ENCODE measurements at places on chromosomes 11 and 22.

GRCh38 chr22:44523981-44524759 is 26.1 kb upstream of the RTL6 start:
- DNase-seq, result no peak

GRCh38 chr22:17907748-17908051 is 116.7 kb downstream of the MICAL3 start:
- no peak for DNase-seq

DNA sequence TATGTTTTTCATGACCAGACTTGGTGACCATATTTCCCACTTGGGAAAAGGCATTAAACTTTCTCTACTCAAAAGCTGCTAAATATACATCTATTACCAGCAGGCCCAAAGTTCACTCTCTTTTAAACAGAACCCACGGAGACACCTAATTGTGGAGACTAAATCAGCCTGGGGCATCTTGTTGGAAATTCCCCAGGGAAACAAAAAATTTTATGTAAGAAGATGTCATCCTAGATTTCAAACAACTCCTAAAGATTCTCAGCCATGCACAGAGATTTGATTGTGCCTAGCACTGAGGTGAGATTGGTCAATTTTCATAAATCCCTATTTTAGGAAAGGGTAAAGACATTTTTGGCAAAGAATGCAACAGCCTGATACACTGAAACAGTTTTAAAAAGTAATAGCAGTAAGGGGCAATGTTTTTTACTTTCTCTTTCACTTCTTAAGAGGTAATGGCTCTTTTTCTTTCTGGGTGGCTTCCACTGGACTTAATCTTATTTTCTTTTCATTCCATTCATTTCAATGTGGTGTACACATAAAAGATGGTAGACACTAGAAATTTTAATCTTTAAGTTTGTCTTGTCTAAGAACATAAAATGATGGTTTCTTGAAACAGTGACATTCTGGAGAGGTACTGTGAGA is 9.6 kb downstream of the OR52N2 start:
- no peak for DNase-seq

GRCh38 chr11:120017582-120018150 is 120.2 kb downstream of the TRIM29 start:
- DNase-seq, result no peak

DNA sequence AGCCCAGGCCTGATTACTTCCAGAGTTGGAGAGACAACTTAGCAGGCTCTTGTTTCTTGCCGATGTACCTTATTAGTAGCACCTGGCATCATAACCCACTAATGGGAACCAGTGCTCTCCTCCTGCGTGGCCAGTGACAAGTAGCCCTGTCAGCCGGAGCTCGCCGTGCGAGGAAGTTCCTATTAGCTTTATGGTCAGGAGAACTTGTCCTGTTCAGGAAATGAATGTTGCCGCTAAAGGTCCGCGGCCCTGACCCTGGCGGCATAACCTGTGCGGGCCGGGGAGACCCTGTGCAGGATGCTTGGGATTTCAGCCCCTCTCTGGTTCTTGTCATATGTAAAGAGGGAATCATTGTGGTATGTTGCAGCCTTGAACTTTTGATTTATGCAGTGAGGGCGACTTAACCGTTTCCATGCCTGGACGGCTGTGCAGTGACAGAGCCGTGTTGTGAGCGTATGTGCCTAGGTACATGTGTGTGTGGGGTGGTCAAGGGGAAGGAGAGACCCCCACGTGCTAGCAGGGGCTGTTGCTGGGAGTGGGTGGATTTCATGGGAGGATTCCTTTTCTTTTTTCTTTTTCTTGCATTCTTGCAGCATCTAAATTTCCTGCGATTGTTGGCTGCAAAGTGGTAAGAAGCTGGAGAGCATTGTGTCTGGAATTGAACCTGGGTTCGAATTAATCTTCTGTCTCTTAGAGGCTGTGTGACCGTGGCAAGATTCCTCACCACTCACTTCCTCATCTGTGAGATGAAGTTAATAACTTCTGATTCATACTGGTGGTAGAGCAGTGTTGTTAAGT is 15.2 kb downstream of the ZBTB16 start:
- DNase-seq, result no peak

DNA sequence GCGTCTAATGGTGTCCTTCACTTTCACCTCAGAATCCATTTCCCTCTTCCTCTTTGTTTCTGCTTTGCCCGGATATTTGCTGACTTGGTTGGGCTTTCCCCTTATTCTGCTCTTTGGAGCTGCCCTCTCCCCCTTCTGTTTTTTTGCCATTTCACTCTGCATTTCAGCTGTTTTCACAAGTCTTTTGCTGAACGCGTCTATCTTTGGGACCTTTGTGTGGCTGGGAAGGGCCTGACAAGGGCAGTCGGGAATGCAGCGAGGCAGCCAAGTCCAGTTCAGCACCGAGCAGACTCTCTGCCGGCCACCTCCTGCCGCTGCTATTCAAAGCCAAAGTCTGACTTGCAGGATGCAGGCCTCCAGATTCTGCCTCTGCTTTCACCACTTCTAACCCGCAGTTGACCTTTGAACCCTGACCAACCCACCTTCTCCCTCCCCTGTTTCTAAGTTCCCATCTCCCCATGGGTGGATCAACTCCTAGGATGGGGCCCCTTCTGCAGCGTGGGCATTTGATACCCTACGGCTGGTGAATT is 38.2 kb downstream of the FEZ1 start:
- no peak for DNase-seq

GRCh38 chr11:20256925-20257324 is 96.7 kb upstream of the DBX1 start:
- no peak for DNase-seq

DNA sequence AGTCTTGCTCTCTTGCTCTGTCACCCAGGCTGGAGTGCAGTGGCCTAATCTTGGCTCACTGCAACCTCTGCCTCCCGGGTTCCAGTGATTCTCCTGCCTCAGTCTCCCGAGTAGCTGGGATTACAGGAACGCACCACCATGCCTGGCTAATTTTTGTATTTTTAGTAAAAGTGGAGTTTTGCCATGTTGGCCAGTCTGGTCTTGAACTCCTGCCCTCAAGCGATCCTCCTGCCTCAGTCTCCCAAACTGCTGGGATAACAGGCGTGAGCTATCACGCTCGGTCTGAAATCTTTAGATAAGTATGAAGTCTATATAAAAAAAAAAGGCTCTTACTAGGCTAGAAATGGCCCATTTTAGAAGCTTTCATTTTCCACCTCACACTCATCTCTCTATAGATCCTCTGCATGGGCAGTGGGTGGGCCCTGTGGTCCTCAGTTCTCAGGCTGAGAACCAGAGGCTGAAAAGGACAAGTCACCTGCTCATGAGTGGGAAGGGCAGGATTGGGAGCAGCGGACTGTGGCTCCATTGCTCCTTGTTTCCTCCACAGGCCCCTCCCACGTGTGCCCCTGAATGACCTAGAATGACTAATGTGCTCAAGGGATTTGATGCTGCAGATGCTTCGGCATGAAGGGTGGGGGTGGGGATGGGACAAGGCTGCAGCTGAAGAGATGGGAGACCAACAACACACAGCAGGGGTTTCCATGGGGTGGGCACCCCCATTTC is 19.8 kb upstream of the PRAME start:
- peak; percentile 17 for DNase-seq

DNA sequence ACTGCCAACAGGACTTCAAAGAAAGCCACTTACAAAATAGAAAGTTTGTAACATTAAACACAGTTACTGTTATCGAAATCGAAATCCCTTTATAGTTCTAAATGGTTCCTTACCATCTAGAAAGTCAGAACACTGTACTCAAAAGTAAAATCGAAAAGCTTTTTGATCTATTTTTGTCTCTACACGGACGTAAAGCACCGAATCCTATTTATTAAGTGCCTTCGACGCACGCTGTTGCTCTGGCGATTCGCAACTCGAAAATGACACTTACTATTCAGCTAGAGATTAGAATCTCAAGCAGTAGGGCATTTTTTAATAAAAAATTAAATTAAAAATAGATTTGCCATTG is 78.3 kb downstream of the LARGE1 start:
- no peak for DNase-seq

DNA sequence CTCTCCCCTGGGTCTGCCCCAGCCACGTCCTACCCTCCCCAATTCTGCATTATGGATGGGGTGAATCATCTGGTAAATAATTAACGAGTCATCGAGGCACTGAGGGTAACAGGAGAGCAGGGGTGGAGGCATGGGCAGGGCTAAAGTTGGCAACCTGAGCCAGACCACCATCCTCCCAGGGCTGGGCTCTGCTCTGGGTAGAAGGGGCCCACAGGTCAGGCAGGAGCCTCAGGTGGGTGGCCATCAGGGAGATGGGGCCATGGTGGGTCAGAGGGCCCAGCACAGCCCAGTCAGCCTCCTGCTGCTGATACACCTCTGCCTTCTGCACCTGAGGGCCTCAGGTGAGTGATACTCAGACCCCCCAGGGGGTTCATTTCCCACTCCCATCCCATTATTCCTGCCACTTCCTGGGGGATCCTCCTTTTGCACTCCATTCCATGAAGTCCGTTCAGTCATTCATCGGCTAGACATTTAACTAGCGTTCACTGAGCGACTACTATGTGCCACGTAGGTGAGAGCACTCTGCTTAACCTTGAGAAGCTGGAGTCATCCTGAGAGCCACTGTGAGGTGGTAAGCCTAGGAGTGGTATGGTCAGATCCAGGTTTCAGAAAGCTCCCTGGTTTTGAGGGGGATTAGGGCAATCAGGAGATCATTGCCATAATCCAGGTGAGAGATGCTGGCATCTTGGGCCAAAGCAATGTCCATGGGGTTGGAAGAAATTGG is at the start of gene VSIG10L2:
Gene VSIG10L2 (plus strand): TSS at position 248 of the 724 bp plus-strand sequence. CDS start 12 bp downstream, at position 260.
- peak; percentile 9 for DNase-seq

GRCh38 chr11:37857726-37858125 is 1259.7 kb upstream of the RAG2 start:
- no peak for DNase-seq

GRCh38 chr22:23773483-23774113 is 949 bp downstream of the MMP11 start:
- DNase-seq, result no peak

DNA sequence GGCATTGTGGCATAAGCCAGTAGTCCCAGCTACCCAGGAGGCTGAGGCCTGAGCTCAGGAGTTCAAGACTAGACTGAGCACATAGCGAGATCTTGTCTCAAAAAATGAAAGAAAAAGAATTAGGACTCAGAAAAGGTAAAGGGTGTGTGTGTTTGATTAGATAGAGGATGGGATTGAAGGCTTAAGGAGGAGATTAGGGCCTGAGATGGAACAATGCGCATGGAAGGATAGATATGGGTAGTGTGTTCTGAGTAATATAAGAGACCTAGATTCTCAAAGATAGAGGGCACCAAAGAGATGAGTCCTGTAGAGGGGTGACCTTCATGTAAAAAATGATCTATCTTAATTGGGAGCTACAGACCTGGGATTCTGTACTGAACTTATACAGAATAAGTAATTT is 17.3 kb upstream of the RAB30 start:
- no peak for DNase-seq

DNA sequence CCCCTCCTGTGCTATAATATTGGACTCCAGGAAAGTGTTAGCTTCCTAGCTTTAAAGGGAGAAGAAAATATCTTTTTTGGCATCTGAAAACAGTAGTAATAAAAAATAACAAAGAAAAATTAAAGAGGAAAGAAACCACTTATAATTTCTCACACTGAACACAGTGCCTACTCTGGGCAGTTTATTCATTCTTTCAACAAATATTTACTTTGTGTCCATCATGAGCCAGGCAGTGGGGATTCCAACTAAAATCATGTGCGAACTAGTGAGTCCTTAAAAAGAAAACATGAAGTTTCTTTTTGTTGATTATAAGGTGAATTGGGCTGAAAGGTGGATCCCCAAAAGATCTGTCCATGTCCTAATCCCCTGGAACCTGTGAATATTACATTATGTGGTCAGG is 16.0 kb upstream of the ELF5 start:
- no peak for DNase-seq

GRCh38 chr11:125603207-125603606 is 10.6 kb downstream of the STT3A start:
- DNase-seq, result no peak

- DNase-seq, result peak; percentile 21
Measured at GRCh38 chr11:44229098-44229497, 80.8 kb downstream of the ALX4 start.

- no peak for DNase-seq
Measured at GRCh38 chr11:2913776-2914175, 15.4 kb downstream of the PHLDA2 start.

GRCh38 chr11:66071381-66071801 is 1.3 kb downstream of the PACS1 start:
- DNase-seq, result no peak

DNA sequence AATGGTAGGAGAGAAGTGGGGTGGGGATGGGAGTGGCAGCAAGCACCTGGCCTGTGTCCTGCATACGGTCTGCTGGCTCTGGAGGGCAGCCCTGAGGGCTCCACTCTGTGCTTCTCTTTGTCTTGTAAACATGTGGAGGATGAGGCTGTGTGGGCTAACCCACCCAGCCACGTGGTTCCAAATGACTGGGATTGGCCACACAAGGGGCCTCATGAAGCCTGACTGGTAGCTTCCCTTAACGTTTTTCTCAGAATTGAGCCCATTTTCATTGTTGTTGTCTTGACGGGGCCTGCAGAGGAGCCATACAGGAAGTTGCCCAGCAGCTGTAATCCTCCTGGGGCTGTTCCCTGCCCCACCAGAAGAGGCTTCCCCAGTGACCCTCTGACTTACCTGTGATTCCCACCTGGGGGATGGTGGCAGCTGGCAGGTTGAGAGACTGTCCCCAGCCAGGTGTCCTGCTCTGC is 18.0 kb downstream of the DERL3 start:
- no peak for DNase-seq

GRCh38 chr22:45331486-45331885 is 21.8 kb downstream of the FAM118A start:
- DNase-seq, result no peak

DNA sequence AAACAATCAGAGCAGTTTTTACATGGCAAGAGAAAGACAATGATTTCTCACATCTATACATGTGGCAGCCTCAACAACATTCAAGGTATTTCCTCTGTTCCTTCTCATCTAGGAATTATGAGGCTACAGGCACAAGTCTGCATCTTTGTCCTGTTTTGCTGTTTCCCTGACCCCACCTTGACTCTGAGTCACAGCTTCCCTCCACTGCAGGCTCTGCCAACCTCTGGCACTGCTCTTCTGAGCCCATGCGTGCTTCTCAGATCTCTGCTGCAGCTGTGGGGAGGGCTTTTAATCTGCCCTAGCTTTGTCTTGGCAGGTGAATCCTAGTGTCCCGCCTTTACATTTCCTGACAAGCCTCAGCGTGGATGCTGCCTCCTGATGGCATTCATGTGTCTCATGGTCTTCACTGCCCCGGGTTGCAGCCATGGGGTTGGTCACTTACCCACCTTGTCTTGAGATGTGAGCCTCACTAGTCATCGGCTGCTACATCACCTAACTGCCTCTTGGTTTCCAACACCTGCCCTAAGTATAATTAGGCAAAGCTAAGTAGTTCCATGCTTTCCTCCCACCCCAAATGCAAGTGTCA is 578.5 kb downstream of the TBC1D22A start:
- no peak for DNase-seq

DNA sequence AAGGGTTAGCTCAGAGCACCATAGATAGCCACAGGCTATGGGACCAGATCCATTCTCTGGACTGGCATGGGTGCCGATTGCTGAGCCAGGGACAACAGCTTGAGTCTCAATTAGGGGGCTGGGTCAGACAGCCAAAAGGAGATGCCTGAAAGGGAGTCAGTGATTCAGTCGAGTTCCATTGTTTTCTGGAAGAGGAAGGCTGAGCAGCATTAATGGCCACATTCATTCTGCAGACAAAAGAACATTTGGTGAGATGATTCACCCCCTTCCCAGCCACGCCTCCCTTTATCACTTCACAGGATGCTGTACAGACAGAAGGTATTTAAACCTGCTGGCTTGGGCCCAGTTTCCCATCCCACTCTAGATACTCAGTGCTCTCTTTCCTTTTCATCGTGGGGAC is 131.9 kb downstream of the ADAMTS15 start:
- peak; percentile 98 for DNase-seq

GRCh38 chr22:41286639-41287091 is 678 bp upstream of the RANGAP1 start:
- no peak for DNase-seq

All from bronchial epithelial cell (primary cell).